ENCODE measurements at places on chromosomes 4 and X.

- DNase-seq = no peak
These were observed 47.7 kb upstream of the FAM9A start for GRCh38 chrX:8848911-8849310.

GRCh38 chr4:55386840-55387239 is 8.9 kb upstream of the TMEM165 start:
- DNase-seq = no peak

GRCh38 chr4:181998398-181999295 is 244.6 kb upstream of the TENM3 start:
- no peak for DNase-seq

DNA sequence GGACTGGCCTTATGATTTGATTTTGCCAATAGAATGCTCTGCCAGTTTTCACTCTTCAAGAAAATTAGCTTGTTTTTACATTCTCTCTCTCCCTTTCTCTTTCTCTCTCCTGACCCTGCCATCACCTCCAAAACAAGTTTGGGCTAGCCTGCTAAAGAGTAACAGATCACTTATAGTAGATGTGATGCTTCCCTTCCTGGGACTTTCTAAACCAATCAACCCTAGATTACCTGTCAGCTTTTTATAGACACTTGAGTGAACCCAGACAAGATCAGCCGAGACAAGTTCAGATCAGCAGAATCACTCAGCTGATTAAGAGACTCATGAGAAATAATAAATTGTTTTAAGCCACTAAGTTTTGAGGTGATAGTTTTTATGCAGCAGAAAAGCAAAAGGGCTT is 521.2 kb downstream of the ANKRD50 start:
- DNase-seq = no peak

DNA sequence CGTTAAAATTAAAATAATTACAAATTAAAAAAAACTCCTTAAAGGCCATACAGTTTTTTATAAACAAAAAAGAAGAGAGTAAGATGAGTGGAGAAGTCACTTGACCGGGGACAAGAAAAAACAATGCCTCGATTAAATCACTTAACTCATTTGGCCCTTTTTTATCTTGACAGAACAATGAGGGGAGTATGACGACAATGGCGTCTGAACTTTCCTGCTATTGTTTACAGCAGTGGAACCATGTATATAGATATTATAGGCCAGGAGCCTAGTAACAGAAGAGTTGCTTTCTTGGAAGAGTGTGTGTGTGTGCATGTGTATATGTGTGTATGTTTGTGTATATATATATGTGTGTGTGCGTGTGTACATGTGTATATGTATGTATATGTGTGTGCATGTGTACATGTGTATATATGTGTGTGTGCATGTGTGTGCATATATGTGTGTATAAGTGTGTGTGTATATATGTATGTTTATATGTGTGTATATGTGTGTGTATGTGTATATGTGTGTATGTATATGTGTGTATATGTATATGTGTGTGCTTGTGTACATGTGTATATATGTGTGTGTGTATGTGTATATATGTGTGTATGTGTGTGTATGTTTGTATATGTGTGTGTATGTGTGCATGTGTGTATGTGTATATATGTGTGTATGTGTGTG is 153.4 kb upstream of the FAT1 start:
- DNase-seq = no peak

GRCh38 chrX:9919632-9920172 is 47.5 kb upstream of the CLDN34 start:
- no peak for DNase-seq

GRCh38 chrX:45134315-45134731 is 66.4 kb downstream of the DIPK2B start:
- no peak for DNase-seq

GRCh38 chrX:134364711-134365110 is 95.3 kb upstream of the HPRT1 start:
- DNase-seq = no peak

GRCh38 chr4:7910263-7910896 is 29.3 kb downstream of the AFAP1 start:
- DNase-seq = no peak

DNA sequence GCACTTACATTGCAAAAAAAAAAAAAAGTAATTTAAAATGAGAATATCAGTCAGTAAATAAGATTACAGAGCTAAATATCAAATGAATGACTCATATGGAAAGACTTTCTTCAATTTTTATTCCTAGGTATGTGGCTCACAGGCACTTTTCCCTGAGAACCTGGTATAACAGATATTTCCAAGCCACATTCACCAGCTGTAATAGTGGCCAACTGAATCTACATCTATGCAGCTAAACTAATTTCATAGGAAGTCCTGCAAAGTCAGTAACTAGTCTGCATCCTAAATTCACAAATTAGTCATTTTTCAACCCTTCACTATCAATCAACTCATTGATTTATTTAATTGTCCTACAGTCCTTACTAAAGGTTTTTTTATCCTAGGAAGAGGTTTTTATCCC is 5.6 kb downstream of the PDE5A start:
- DNase-seq = no peak

DNA sequence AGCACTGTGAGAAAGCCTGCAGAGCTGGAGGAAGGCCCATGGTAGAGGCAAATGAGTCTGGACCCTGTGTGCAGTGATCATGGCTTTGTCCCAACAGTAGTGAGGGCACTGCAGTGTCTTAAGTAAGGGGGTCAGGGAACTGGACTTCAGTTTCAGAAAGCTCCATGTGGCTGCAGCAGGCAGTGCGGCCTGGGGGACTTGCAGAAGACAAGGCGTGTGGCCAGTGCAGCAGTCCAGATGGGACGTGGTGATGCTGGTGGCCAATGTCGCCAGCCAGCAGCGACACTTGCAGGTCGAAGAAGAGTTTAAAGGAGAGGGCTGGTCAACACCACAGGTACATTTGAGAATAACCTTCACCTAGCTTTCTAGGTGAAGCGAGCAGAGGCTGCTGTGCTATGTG is 113.4 kb downstream of the ZNF827 start:
- no peak for DNase-seq

DNA sequence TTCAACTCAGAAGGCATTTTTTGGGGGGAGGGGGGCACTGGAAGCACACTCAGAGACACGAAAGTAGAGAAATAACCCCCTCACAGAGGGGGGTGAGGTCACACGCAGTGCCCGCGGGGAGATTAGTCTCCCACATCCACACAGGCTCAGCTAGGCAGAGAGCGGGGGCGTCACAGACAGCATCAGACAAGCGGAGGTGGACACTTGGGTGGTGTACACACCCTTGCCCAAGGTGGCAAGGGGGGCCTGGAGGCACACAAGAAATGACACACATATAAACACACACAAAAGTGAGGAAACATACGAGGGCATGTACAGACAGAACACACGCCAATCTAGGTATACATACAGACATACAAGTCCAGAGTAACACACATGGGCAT is 637 bp upstream of the SYN1 start:
- DNase-seq = no peak

GRCh38 chr4:182488896-182489295 is 245.7 kb downstream of the TENM3 start:
- no peak for DNase-seq

DNA sequence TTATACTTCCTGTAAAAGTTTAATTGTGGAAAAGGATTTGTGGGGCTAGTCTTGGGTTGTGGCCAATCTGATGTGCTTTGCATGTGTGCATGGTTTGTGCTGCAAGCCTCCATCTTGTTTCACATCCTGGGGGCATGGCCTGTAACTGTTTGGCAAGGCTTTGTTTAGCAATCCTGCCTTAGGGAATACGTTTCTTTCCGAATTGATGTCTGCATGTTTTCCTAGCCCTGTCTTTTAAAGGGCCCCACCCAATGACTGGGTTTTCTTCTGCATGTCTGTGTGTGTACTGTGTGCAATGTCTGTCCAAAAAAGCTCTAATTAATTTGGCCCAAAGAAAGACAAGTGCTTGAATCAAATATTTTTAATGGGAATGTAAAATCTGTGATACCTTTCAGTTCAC is 74.6 kb upstream of the MID1IP1 start:
- no peak for DNase-seq

GRCh38 chr4:142405021-142405694 is 440.9 kb downstream of the INPP4B start:
- peak; percentile 87 for DNase-seq
